ENCODE measurements at places on chromosomes 1 and 21.

DNA sequence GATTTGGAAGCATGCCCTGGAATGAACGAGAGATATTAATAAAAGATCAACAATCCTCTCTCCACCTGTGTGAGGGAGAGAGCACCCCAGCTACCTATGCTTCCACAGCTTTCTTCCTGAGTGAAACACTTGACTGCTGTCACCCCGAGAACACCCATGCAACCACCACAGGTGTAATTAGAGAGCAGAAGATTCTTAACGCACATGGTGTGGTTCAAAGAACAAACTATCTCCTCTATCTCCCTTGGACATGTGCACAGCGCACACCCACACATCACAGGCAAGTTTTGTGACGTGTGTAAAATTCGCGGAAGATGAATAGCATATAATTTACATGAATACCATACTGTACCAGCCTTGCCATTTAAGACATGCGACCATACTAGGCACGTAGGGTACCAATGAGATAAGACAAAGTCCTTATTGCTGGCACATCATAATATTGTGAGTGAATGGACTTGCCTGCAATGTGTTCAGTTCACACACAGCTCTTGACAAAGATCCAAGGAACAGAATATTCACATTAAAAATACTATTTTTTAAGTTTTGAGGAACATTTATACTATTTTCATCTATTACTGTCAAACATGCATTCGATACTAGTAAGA lies 11.6 kb downstream of the ERRFI1 start:
- no peaks in the 10 kb centered on the region for H3K4me1 ChIP-seq
- H3K27ac ChIP-seq, result no peak overlapping the region
- peaks cover 3% of the 10 kb centered on the region for H3K27me3 ChIP-seq

- no peaks in the 10 kb centered on the region for H3K36me3 ChIP-seq
- H3K4me3 ChIP-seq, result no peak overlapping the region
- H3K27me3 ChIP-seq, result no peaks in the 10 kb centered on the region
- H3K4me1 ChIP-seq, result no peaks in the 10 kb centered on the region
- H3K27ac ChIP-seq, result no peak overlapping the region
Measured at GRCh38 chr1:170749549-170749948, 85.6 kb downstream of the PRRX1 start.

DNA sequence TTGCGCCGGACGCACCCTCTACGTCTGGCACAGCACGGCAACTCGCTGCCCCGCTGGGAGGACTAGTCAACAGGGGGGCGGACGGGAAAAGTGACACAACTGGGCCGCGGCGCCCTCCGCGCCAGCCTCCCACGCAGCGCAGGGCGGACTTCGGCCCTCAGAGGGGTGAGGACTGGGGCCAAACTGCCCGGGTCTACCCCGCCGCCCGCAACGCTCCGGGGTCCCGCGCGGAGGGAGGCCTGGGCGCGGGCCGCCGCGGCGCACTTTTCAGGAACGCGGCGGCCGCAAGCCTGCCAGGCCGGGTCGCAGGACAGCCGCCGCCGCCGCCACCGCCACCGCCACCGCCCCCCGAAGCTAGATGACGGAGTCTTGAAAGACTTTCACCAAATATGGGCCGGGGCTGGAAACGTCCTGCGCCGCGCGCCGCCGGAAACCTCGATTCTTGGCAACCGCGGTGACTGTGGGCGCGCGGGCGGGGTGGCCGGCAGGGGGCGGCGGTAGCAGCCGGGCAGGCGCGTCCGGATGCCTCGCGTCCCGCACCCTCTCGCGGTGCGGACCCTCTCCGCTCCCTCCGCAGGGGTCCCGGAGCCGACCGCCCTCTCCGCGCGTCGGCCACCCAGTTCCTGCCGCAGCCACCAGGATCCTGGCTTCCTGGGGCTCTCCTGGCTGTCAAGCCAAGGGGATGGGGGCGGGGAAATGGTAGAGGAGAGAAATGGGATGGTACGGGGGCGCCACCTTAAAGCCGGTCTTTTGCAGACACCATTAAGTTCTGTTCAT lies 3.7 kb upstream of the CCN1 start:
- H3K27me3 ChIP-seq, result peaks cover 49% of the 10 kb centered on the region
- no peaks in the 10 kb centered on the region for H3K36me3 ChIP-seq
- DNase-seq, result no peak

GRCh38 chr1:24416666-24417391 lies 1.2 kb downstream of the NIPAL3 start:
- peak; percentile 63 for DNase-seq
- peaks cover 15% of the 10 kb centered on the region for H3K36me3 ChIP-seq
- H3K4me3 ChIP-seq, result peak overlapping the region; percentile 85

GRCh38 chr1:205849619-205850355 lies at the start of gene PM20D1:
Gene PM20D1 (minus strand): TSS chr1:205850132. CDS start chr1:205850072, 60 bp downstream.
- H3K4me3 ChIP-seq, result peak within 1 kb of the TSS; percentile 29
- no peaks in the 10 kb centered on the region for H3K36me3 ChIP-seq
- peak; percentile 75 for DNase-seq
- H3K27ac ChIP-seq, result peak within 1 kb of the TSS; percentile 78
- H3K27me3 ChIP-seq, result no peaks in the 10 kb centered on the region

DNA sequence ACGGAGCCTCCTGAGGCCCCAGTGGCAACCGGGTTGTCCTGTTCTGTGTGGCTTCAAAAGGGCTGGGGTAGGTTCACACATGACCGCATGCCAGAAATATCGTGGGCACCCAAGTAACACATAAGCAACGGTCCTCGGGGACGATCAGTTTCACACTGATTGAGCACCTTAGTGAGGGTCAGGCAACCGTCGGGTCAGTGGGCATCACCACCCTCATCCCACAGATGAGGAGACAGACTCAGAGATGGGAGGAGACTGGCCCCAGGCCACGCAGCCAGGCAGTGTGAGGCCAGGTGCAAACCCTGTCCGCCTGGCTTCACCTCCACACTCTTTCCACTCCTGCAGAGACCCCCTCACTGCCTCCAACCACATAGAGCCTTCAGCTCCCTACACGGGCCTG lies 309.8 kb downstream of the MATN1 start:
- no peak overlapping the region for H3K27ac ChIP-seq
- H3K4me3 ChIP-seq, result no peak overlapping the region
- H3K27me3 ChIP-seq, result no peaks in the 10 kb centered on the region

- H3K27ac ChIP-seq, result no peak overlapping the region
- H3K36me3 ChIP-seq, result no peaks in the 10 kb centered on the region
- H3K27me3 ChIP-seq, result no peaks in the 10 kb centered on the region
- DNase-seq, result no peak
Measured at GRCh38 chr1:101330427-101331130, 93.8 kb downstream of the S1PR1 start.

DNA sequence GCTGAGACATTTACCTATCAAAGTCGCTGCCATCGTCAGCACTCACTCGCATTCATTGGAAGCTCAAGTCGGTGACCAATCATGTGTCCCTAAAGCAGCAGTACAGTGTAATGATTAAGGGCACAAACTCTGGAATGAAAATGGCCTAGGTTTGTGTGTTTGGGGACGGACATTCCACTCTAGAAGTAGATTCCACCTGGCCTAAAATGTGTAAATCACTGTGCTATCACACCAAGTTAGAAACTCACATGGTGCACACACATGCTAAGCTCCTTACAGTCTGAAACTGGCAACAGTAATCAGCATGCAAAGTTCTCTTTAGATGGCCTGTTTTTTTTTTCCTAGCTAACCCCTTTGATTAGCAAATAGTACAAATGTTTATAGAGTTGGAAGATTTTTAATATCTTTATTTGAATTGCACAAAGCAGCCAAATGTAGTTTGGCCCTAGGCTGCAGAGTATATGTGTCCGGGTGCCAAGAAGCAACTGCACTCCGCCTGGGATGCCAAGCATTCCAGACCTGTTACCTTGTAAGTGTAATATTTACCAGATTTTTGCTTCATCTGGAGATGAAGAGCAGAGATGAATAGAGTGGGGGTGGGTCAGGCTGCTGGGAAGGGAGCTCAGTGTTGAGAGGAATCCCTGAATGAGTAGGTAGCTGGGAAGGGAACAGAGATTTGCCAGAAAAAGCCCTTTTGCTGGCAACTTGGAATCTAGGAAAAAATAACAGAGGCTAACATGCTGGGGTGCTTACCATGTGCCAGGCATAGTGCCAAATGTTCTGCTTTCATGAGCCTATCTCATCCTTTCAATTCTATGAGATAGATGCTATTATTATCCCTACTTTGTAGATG lies 35.2 kb downstream of the TGFB2 start:
- no peak overlapping the region for H3K27ac ChIP-seq
- no peaks in the 10 kb centered on the region for H3K36me3 ChIP-seq
- no peak for DNase-seq
- H3K4me1 ChIP-seq, result peaks cover 6% of the 10 kb centered on the region
- H3K4me3 ChIP-seq, result no peak overlapping the region
- peaks cover 16% of the 10 kb centered on the region for H3K27me3 ChIP-seq

- H3K4me1 ChIP-seq, result peaks cover 39% of the 10 kb centered on the region
- peak overlapping the region; percentile 99 for H3K4me3 ChIP-seq
- H3K27me3 ChIP-seq, result no peaks in the 10 kb centered on the region
- peak overlapping the region; percentile 82 for H3K27ac ChIP-seq
- no peaks in the 10 kb centered on the region for H3K36me3 ChIP-seq
- no peak for DNase-seq
Measured at GRCh38 chr1:93344886-93345632, 648 bp upstream of the DR1 start.

GRCh38 chr1:225428881-225429455 lies 1.1 kb upstream of the LBR start:
- peaks cover 28% of the 10 kb centered on the region for H3K4me1 ChIP-seq
- no peaks in the 10 kb centered on the region for H3K36me3 ChIP-seq
- no peak for DNase-seq
- H3K27ac ChIP-seq, result peak overlapping the region; percentile 91

- H3K4me1 ChIP-seq, result no peaks in the 10 kb centered on the region
- H3K36me3 ChIP-seq, result no peaks in the 10 kb centered on the region
- no peak for DNase-seq
- no peak overlapping the region for H3K27ac ChIP-seq
- H3K4me3 ChIP-seq, result no peak overlapping the region
- H3K27me3 ChIP-seq, result no peaks in the 10 kb centered on the region
Measured at GRCh38 chr1:82880506-82880905, 1079.8 kb downstream of the ADGRL2 start.

GRCh38 chr1:67836769-67837168 lies 3.5 kb upstream of the GNG12 start:
- H3K27me3 ChIP-seq, result peaks cover 25% of the 10 kb centered on the region
- no peak for DNase-seq
- H3K36me3 ChIP-seq, result no peaks in the 10 kb centered on the region
- no peaks in the 10 kb centered on the region for H3K4me1 ChIP-seq

DNA sequence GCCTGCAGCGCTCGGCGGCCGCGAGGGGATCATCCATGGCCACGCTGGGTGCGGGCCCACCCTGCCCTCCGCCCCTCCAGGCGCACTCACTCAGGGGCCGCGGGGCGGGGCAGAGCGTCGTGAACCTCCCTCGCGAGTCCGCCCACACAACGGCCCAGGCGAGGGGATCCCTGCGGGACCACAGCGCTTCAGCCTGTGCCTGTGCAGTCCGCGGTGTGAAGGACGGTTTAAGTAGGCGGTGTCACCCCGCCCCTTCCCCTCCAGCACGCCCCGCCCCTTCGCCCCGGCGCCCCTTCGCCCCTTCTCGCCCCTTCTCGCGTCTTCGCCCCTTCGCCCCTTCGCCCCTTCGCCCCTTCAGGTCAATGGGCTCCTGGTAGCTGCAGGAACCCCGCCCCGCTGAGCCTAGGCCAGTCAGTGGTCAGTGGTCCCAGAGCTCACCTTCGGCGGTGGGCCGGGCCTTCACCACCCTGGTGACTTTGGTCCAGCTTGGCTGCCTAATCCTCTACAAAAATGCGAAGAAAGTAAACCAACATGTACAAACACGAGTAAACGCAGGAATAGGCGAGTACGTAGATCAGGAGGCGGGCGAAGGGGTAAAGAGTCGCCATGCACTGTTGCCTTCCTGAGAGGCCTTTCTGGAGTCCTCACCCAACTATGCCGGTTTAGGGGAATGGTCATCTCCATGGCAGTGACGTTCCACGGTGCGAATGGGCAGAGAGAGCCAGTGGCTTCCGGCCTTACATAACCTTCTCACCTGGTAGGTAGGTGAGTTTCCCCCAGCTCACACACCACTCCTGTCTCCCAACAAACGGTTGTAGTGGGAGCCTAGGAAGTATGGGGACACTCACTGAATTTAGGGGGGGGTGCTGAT lies 19.6 kb upstream of the DMRTB1 start:
- no peak overlapping the region for H3K4me3 ChIP-seq
- DNase-seq, result no peak
- no peaks in the 10 kb centered on the region for H3K4me1 ChIP-seq
- peaks cover 5% of the 10 kb centered on the region for H3K27me3 ChIP-seq

All from T-cell (primary cell).